Activated CD4-positive, CD25-positive, alpha-beta regulatory T cell (primary cell): ENCODE measurements at places on chromosomes 5 and 9.

DNA sequence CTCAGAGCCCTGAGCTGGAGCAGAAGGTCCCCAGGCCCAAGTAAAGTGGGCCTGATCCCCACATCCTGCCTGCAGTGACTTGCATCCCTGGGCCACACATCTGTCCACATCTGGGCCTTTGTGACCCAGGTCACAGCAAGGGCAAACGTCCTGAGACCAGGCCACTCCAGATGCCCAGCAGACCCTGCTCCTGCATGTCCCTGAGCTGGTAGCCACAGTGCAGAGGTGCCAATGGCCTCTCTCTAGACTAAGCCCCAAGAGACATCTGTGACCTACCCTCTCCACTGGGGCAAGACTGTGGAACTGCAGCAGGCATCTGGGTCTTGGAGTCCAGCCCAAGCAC is 2.5 kb downstream of the FLT4 start:
- no peak for DNase-seq

- no peak for DNase-seq
Measured at GRCh38 chr9:100066539-100066938, 32.3 kb downstream of the ERP44 start.

- no peak for DNase-seq
Measured at GRCh38 chr5:59158165-59158564, 575.3 kb downstream of the RAB3C start.

GRCh38 chr5:16486711-16487111 is 21.1 kb upstream of the ZNF622 start:
- DNase-seq, result no peak

GRCh38 chr5:35856765-35857351 is at the start of gene IL7R:
Gene IL7R (plus strand): TSS chr5:35856891. CDS start chr5:35856978, 87 bp downstream.
- DNase-seq, result no peak

- DNase-seq, result no peak
Measured at GRCh38 chr5:54363669-54364068, 53.3 kb upstream of the ARL15 start.

DNA sequence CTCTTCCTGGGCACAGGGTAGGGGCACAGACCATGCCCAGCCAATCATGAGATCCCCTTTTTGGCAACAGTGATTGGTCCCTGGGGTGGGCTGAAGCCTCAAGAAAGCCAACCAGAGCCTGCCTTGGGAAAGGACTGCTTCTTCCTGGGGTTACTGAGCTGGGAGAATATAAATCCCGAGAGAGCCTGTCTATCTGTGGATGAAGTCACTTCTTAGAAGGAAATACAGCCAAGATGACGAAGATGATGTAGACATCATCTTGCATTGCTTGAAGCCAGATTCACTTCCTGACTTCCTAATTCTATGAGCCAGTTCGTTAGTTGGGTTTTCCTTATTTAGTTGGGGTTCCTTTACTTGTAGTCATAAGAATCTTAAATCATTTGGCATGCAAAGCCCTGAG is 50.1 kb upstream of the PWWP2A start:
- DNase-seq, result no peak

DNA sequence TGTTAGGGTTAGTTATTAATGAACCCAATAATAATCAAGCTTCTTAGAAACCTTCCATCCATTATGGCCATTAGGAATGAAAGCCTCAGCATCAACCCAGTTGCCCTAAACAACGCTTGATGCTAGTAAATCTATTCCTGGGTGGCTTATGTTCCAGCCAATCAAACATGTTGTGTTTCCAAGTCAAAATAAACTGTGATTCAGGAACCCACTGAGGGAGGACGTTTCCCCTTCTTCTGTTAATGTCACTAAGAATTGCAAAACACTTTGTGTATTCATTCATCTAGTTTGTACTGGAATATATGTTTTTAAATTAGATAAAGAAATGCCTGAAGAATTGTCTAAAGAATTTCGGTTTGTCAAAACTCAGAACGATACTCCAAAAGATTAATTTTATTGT is 142.5 kb upstream of the MSX2 start:
- DNase-seq, result no peak

DNA sequence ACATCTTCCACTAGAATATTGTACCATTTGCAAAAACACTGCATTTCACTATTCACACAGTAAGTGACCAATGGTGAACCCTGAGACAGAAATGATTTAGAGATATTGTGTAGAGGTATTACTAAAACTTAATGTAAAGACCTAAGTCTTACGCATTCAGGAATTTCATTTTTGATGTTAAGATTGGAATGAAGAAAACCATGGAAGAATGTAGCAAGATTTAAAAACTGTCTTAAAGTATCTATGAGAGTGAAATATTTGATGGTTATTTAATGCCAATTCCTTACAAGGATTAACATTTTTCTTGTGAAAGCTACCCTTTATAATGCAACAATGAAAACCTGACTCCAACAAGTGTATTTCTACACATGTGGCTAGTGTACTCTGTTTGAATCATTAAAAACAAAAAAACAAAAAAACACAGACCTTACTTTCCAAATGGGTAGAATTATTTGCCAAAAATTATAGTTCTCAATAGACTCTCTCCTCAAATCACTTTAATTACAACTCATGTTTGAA is 172.0 kb downstream of the NNT start:
- DNase-seq, result no peak

- no peak for DNase-seq
Measured at GRCh38 chr9:83449166-83449565, 89.0 kb downstream of the FRMD3 start.

DNA sequence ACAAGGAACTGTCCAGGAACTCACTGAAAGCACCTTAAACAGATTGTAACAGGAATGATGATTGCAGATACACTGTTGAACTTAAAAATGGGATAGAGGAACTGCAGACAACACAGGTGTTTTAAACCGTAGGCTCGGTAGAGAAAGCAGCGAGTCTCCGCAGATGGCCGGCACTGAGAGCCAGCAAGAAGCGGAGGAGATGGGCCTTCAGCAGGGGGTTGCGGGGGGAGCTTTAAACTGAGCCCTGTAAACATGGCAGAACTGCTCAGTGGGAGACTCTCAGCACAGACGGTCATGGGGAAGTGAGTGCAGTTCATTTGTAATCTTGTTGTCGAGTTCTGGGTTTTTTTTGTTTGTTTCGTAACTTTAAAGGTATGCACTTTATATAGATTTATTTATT is 155.1 kb upstream of the OTULINL start:
- no peak for DNase-seq

GRCh38 chr5:113965225-113965624 is 396.6 kb upstream of the KCNN2 start:
- DNase-seq, result no peak

DNA sequence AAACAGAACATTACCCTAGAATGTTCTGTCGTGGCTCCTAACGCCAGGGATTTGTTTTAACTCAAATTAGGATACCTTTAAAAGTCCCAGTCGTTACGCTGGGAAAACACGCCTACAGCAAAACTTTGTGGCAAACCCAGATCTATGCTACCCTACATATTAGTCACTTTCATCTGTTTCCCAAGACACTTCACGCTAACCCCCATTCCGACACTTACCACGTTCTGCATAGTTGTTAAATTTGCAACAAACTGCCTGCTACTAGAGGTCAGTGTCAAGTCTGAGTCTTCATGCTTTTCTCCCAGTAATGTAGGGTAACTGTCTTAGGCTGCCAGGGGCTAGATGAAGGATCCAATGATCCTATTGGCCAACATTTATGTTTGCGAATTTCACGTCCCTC is 140.3 kb downstream of the RASEF start:
- DNase-seq, result no peak

DNA sequence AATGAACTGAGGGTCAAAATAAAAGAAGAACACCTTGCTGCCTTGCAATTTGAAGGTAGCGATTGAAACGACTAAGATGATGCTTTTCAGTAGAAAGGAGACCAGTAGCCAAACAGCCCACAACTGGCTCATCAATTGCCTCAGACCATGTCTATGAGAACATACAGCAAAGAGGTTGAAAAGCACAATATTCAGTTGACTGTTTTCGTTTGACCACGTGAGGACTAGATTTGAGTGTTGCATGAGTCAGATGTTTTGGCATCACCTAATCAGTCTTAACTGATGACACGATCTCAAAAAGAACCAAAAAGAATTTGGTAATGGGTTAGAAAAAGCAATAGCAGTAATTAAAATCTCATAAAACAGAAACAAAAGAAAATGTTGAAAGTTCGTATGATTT is 82.7 kb upstream of the IL7R start:
- no peak for DNase-seq

DNA sequence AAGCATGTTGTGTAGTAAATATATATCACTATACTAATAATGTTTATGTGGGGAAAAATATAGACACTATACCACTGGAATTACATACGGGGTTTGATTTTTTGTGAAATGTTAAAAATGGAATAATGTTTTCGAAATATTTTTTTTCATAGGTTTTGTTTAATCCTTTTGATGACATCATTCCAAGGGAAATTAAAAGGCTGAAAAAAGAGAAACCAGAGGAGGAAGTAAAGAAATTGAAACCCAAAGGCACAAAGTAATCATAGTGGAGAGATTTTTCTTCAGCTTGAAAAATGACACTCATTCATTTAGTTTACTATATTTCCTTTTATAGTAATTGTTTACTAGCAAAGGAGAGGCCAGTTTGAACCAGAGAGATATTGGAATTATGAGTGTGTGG is 17.6 kb downstream of the CWC27 start:
- DNase-seq, result no peak

DNA sequence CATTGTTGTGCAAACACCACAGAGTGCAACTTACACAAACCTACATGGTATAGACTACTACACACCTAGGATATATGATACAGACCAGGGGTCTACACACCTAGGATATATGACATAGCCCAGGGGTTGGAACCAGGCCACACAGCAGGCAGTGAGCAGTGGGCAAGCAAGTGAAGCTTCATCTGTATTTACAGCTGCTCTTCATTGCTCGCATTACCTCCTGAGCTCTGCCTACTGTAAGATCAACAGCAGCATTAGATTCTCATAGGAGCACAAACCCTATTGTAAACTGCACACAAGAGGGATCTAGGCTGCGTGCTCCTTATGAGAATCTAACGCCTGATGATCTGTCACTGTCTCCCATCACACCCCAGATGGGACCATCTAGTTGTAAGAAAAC is 56.6 kb downstream of the AP3B1 start:
- DNase-seq, result no peak

DNA sequence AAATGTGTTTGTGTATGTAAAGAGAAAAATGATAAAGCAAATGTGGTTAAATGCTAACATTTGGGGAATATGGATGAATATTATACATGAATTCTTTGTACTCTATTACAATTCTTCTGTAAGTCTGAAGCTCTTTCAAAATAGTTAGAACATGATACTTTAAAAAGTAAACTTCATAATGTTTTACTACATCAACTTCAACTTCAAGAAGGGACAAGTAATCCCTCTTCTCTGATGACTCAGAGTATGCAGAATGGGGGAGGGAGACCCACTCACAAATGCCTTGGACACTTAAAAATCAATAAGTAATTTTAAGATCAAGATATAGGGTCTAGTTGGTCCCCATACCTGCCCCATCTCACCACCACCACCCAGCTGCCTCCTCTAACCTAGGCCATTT is 162.4 kb downstream of the ESM1 start:
- no peak for DNase-seq
